Ammon's horn (tissue), 1 donor: ENCODE measurements at places on chromosomes 2 and 18.

- DNase-seq, result no peak
These were observed 20.0 kb downstream of the ACVR1 start for GRCh38 chr2:157856187-157856515.

DNA sequence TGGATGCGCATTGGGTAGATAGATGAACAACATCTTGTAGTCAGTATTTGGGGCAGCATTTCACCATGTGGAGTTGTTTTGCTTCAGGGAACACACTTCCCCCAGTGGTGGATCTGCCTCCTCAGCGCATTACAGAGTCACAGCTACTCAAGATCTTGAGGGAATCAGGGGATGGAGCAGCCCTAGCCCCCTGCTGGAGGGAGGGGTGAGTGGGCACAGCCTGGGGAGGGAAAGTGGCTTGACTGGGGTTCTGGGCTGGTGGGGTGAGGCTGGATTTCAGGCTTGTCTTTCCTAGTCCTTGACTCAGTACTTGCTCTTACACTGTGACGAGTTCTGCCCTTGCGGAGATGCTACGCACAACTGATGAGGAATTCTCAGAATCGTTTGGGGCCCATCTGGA is 271.0 kb upstream of the HS6ST1 start:
- no peak for DNase-seq

DNA sequence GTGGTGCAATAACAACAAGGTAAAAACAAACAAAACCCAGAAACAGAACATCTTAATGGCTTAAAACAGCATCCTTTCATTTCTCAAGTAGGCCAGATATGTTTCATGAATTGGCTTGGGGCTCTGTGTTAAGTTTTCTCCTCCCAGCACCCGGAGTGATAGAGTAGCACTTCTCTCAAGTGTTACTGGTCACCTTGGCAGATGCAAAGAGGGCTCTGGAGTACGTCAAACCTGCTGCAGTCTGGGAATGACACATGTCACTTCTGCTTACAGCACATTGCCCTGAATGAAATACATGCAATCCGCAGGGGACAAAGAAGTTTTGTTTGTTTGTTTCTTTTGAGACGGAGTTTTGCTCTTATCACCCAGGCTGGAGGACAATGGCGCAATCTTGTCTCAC is 639.3 kb downstream of the CNTNAP5 start:
- no peak for DNase-seq

DNA sequence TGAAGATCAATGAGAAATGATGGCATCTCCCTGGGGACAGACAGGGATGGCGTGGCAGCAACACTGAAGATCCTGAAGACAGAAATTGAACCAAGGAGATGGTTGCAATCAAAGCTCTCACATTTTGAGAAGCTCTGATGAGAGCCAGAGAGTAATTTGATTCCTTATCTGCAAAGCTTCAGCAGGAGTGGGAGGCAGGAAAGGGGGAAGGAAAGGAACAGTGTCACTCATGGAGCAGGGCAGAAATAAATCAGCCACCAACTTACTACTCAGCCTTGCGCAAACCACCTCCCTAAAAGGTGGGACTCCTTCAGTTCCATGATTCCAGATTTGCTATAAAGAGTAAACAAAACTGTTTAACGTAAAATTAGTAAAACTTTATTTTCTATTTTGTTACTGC is 119.2 kb downstream of the CACNB4 start:
- no peak for DNase-seq

- no peak for DNase-seq
These were observed 1384.3 kb upstream of the NXPH2 start for GRCh38 chr2:140164449-140164848.

DNA sequence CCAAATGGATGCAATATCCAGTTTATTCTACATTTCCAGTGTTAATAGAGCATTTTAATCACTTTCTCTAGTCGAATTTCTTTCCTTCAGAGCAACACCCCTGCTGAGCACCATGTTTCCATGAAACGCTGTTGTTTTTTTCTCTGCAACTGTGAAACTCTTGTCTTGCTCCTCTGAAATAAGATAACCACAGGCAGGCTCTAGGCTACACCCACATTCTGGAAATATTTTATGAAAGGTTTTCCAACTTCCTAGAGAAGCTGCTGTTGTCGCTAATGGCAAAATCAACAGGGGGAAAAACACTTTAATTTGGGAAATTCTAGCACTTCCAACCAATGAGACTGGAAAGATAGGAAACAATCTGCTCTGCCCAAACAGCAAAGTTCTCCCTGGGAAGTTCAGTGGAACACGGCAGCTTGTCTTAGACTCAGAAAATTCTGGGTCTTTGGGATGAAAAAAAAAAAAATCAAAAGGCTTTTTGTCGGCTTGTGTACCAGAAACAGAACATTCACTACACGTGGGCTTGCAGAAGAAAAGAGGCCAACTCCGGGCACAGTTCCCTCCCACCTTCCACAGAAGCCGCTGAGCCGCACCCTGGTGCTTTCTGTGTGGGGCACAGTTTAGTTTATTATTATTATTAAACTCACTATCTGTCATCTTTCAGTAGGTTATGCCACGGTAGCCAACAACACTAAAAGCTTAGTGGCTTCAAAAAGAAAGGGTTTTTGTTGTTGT is 98.7 kb downstream of the MMADHC start:
- peak; percentile 53 for DNase-seq

- DNase-seq, result no peak
These were observed 7.6 kb upstream of the PRSS56 start for GRCh38 chr2:232512602-232513001.

GRCh38 chr2:43230951-43231827 is 4.8 kb upstream of the ZFP36L2 start:
- no peak for DNase-seq
